ENCODE measurements at places on chromosomes 1 and 21.

DNA sequence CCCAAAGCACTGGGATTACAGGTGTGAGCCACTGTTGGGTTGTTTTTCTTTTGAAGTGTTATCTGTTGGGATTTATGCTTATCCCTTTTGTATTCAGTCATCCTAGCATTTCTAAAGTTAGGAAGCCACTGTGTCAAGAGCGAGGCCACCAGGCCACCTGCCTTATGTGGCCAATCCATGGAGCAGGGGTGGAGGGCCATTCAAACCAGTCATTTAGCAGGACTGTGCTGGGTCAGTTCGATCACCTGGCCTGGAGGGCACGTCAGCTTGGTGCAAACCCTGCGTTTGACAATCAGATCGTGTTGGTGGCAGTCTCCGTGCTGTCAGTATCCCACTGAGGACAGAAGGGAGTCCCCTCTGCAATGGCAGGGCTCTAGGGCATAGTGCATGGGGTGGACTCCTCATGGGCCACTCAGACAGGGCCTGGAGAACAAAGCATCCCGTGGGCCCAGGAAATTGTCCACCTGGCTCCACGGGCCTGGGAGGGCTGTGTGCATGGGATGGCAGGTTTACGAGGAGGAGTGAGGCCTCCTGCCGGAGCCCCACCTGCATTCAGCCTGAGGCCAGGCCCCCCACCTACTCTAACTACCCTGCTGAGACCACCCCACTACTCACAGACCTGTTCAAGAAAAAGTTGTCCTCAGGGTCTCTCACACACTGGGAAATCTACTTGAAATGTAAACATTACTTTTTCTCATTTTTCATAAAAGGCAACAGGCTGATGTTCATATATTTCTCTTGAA lies 242.3 kb downstream of the SDCCAG8 start:
- no peak for DNase-seq

- no peak for DNase-seq
Measured at GRCh38 chr1:210516092-210516656, 187.5 kb downstream of the HHAT start.

- no peak for DNase-seq
Measured at GRCh38 chr1:210786546-210786945, 347.4 kb downstream of the KCNH1 start.

GRCh38 chr21:31342348-31342747 lies 1.7 kb downstream of the TIAM1 start:
- no peak for DNase-seq

DNA sequence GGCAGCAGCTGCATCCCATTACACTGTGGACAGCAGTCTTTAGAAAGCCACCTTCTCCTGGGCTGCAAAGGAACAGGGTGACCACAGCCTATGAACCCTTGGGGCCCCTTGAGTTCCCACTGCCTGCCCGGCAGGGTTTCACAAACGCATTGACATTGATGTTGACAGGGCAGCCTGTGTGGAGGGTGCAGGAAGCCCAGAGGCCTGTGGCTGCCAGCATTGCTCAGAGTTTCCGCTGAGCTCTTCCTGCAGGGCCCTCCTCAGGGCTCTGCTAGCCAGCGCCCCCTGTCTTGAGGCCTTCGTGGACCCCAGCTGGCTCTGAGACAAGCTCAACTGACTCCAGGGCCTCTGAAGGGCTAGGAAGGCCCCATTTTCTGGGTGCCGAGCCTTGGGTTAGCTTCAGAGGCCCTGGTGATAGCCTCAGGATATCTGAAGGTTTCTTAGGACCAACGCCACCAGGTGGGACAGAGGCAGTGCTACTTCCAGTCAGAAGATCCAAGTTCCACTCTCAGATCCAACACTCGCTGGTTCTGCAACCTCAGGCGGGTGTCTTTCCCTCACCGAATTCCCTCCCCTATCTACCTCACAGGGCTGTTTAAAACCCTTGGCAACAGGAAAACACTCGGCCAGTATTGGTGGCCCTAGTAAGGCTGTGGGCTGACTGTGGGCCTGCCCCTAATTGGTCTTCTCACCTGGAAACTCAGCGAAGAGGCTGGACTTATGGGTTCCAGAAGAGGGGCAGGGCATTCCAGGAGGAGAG lies 27.2 kb upstream of the EPS8L3 start:
- DNase-seq, result peak; percentile 60

GRCh38 chr1:231613419-231614349 lies 12.9 kb upstream of the DISC1 start:
- no peak for DNase-seq

DNA sequence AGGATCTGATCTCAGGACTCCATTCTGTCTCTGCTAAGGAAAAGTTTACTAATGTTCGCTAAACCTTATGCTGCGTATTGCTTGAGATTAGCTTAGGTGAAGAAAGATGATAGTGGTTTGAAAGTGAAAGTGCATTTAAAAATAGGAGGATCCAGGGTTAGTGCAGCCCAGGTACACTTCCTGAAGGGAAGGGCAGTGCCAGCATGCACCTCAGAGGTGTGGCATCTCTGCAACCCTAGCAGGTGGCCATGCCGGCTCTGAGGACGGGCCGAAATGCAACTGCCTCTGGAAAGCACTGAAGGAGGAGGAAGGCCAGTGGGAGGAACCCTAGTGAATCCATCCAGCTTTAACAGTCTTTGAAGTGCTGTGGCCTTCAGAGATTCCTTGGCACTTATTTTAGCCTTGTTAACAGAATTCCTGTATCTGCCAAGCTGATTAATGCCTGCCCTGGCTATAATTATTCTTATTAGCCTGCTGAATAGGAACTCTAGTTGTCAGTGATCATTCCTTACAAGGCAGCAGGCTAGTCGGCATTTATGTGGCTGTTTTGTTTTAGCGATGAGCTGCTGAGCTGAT lies 5.5 kb downstream of the PTGFRN start:
- DNase-seq, result no peak

GRCh38 chr1:111605576-111605975 lies 14.0 kb upstream of the RAP1A start:
- DNase-seq, result no peak

DNA sequence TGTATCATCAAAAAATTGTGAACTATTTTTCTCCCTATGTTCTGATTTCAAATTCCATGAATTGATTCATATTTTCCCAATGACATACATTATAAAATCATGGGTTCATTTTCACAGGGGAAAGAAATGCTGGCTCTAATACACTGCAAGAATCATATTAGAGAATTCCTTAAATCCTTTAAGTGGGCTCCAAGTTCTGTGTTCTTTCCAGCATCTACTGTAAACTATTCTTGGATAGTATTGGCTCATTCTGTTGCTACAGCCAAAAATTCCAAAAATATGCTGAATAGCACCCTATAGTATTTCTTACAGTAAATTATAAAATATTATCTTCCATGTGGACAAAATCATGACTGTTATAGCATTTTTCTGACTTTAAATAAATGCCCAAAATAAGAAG lies 19.0 kb upstream of the C1orf105 start:
- no peak for DNase-seq

DNA sequence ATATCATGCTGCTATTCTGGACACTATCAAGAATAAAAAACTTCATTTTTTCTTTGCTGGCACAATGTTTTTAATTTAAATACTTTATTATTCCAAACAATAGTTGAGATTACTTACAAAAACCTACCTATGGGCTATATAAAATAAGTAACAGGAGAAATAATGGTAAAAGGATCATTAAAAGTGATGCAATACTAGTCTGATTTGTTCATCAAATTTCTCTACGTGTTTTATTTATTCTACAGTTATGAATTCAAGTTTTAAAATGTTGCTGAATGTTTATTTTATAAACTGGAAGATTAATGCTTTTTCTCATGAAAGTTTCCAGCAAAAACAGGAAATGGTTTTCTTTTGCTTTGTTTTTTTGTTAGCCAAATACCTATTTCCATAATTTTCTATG lies 662.4 kb upstream of the BRINP3 start:
- no peak for DNase-seq

DNA sequence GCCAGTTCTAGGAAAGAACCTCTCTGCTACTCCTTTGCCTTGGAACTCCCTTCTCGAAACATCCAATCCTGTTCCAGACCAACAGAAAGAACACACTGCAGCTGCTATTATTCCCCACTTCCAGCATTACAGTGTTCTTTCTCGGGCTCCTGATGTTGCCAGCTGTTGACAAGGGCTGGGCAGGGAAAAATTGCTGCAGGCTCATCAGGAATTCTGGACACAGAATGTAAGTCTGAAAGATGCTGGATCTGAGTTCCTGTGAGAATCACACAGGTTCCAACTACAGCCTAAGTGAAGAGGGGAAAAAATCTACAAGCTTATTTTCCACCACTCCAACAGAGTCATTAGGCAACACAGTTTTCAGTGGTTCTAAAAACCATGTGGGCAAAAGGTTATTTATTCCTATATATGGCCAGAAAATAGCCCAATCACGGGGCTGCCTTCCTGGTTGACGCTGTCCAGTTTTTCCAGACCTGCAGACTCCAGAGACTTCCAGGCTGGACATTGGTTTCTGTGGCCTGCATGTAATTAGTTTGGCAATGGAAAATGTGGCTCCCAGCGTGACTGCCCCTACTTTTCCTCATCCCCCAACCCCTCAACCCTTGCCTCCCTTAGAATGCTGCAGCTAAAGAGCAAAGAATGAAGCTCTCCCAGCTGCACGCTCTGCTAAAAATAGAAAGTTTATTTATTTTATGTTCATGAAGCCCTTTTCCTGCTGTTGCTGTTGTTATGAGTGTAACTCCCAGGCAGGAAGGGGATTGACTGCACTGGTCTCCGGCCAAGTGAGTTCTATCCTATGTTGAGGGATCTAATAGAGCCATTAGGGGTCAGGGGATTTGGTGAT lies 8.3 kb upstream of the KIAA0040 start:
- DNase-seq, result no peak

- DNase-seq, result no peak
Measured at GRCh38 chr1:237197470-237198425, 155.8 kb downstream of the RYR2 start.

DNA sequence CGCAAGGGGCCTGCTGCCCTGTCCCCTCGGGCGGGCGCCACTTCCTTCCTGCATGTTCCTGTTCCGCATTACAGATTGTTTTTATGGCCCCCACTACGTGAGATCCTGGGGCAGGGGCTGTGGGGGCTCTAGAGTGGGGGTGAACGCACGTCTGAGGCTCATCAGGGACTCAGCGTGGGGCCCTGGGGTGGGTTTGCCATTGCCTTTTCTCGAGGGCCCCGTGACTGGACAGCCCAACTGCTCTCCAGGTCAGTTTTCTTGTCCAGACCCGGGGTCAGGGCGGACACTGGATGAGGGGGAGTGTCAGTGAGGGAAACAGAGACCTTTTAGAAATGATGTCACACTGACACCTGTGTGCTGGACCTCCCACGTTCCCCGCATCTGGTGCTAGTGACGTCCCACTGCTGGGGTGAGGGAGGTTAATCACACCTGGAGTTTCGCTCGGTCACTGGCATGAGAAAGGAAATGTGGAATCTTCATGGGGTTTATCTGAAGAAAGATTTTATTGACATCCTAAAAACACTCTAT lies 65.9 kb downstream of the AGPAT3 start:
- DNase-seq, result no peak

- DNase-seq, result no peak
Measured at GRCh38 chr1:240492832-240493440, 119.0 kb downstream of the GREM2 start.

DNA sequence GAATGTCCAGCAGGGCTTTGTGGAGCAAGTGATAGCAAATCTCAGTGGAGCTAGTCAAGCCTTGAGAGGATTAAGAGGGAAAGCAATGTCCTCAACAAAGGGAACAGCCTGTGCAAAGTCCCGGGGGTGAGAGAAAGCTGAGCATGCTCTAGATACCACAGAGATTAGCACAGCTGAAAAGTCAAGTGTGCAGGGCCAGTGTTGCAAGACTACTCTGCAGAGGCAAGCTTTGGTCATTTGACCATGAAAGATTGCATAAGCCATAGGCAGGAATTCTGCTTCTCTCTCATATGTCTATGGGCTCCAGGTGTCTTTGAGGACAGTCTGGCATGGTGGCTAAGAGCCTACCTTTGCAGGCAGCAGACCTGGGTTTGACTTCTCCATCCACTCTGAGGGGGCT lies 181.0 kb upstream of the JUN start:
- DNase-seq, result no peak

DNA sequence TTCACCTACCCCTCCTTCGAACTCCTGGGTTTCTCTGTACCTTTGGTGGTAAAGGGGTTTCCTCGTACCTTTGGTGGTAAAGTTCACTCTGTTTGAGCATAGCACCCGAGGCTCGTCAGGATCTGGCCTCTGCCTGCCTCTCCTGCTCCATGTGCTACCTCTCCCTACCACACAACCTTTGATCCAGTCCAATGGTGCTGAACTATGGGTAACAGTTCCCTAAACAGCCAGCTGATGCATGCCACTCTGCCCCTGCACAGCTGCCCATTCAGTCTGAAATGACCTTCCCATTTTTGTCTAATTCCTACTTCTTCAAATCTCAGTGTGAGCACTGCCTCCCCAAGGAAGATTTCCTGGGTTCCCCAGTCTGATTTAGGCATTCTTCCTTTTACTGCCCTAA lies 14.0 kb downstream of the OVAAL start:
- no peak for DNase-seq

- DNase-seq, result no peak
Measured at GRCh38 chr1:111515291-111516004, 12.0 kb upstream of the ADORA3 start.
